Thyroid gland (tissue), 4 donors: ENCODE measurements at places on chromosomes 1 and 21. TPM values are rescaled to one million over a fixed set of nuclear protein-coding genes. Genes with fewer than 3 reads are reported as not detected.
A peak's percentile ranks its signal among the peaks of the same experiment; 100 is the strongest.

The KRTAP7-1 gene
- not detected for total RNA-seq

GRCh38 chr1:155105604-155106011 is 22.1 kb upstream of the EFNA1 start:
- H3K36me3 ChIP-seq, result no peaks in the 10 kb centered on the region
- no peaks in the 10 kb centered on the region for H3K4me1 ChIP-seq
- H3K27me3 ChIP-seq, result no peaks in the 10 kb centered on the region
- DNase-seq, result no peak
- no peak overlapping the region for H3K27ac ChIP-seq
- H3K4me3 ChIP-seq, result no peak overlapping the region

- DNase-seq, result no peak
- H3K27me3 ChIP-seq, result no peaks in the 10 kb centered on the region
- H3K4me1 ChIP-seq, result no peaks in the 10 kb centered on the region
- no peak overlapping the region for H3K4me3 ChIP-seq
Observed at GRCh38 chr21:45082736-45083135, 8.4 kb downstream of the ADARB1 start.

GRCh38 chr1:154784924-154785531 is 85.1 kb downstream of the KCNN3 start:
- H3K36me3 ChIP-seq, result no peaks in the 10 kb centered on the region
- DNase-seq, result peak; percentile 23
- no peak overlapping the region for H3K27ac ChIP-seq
- H3K27me3 ChIP-seq, result no peaks in the 10 kb centered on the region
- H3K4me3 ChIP-seq, result no peak overlapping the region
- H3K4me1 ChIP-seq, result no peaks in the 10 kb centered on the region

GRCh38 chr1:19597496-19598309 is 46.4 kb upstream of the NBL1 start:
- H3K27ac ChIP-seq, result peak overlapping the region; percentile 85
- H3K4me3 ChIP-seq, result peak overlapping the region; percentile 84
- no peaks in the 10 kb centered on the region for H3K27me3 ChIP-seq
- no peaks in the 10 kb centered on the region for H3K36me3 ChIP-seq

The CLCNKA gene
- 3.9 TPM for total RNA-seq

DNA sequence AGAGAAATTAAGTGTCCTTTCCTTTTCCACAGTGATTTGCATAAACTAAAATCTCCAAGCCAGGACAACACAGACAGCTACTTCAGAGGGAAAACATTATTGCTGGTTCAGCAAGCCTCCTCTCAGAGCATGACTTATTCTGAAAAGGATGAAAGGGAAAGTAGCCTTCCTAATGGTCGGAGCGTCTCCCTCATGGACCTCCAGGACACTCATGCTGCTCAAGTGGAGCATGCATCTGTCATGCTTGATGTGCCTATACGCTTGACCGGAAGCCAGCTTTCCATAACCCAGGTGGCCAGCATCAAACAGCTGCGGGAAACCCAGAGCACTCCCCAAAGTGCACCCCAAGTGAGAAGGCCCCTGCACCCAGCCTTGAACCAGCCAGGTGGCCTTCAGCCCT is 39.1 kb downstream of the CLEC20A start:
- DNase-seq, result no peak
- no peak overlapping the region for H3K27ac ChIP-seq
- no peak overlapping the region for H3K4me3 ChIP-seq
- no peaks in the 10 kb centered on the region for H3K27me3 ChIP-seq
- no peaks in the 10 kb centered on the region for H3K36me3 ChIP-seq
- no peaks in the 10 kb centered on the region for H3K4me1 ChIP-seq

GRCh38 chr1:44292651-44293050 is 62.4 kb downstream of the ERI3 start:
- H3K4me3 ChIP-seq, result no peak overlapping the region
- peaks cover 17% of the 10 kb centered on the region for H3K4me1 ChIP-seq
- H3K27ac ChIP-seq, result no peak overlapping the region
- peaks cover 3% of the 10 kb centered on the region for H3K36me3 ChIP-seq
- no peak for DNase-seq
- H3K27me3 ChIP-seq, result no peaks in the 10 kb centered on the region

The TSPEAR gene
- 0.27 TPM for total RNA-seq

- no peaks in the 10 kb centered on the region for H3K36me3 ChIP-seq
- no peak overlapping the region for H3K4me3 ChIP-seq
- no peak overlapping the region for H3K27ac ChIP-seq
- no peak for DNase-seq
Observed at GRCh38 chr1:193069748-193070385, 10.5 kb downstream of the RO60 start.

DNA sequence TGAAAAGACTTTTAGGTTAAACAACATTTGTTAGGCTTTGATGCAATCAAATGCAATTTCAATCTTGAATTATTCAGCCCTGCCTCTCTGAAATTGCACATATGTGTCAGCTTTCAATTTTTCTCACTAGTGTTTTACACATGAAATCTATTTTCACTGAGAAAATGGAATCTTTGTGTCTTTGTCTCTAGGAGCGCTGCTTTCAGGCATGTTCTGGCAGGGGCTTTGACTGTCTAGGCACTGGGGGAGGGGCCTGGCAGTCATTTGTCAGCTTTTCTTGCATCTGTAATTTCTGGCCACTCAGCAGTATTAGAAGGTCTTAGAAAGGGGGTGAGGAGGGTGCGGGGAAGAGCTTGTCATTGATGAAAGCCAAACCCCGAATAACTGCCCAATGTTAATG is 264.4 kb downstream of the PTPRC start:
- no peaks in the 10 kb centered on the region for H3K36me3 ChIP-seq
- H3K4me1 ChIP-seq, result peaks cover 3% of the 10 kb centered on the region
- H3K27me3 ChIP-seq, result no peaks in the 10 kb centered on the region
- H3K4me3 ChIP-seq, result no peak overlapping the region

DNA sequence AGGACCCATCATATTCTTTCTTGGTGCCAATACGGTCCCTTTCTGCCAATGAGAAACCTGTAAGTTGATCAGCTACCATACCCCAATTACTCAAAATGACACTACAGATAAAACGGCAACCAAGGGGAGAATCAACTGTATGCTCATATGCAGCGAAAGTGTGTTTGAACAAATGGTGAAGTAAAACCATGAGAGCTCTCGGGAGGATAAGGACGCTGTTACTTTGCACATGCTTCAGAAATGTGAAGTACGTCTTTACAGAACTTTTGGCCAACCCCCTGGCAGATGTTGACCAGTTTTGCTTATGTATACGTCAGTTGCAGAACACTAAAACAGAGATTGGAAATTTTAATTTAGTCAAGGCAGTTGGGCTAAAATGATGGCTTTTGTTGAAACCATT is 79.6 kb downstream of the PROX1 start:
- no peaks in the 10 kb centered on the region for H3K36me3 ChIP-seq
- H3K4me1 ChIP-seq, result no peaks in the 10 kb centered on the region
- no peaks in the 10 kb centered on the region for H3K27me3 ChIP-seq
- H3K27ac ChIP-seq, result no peak overlapping the region

DNA sequence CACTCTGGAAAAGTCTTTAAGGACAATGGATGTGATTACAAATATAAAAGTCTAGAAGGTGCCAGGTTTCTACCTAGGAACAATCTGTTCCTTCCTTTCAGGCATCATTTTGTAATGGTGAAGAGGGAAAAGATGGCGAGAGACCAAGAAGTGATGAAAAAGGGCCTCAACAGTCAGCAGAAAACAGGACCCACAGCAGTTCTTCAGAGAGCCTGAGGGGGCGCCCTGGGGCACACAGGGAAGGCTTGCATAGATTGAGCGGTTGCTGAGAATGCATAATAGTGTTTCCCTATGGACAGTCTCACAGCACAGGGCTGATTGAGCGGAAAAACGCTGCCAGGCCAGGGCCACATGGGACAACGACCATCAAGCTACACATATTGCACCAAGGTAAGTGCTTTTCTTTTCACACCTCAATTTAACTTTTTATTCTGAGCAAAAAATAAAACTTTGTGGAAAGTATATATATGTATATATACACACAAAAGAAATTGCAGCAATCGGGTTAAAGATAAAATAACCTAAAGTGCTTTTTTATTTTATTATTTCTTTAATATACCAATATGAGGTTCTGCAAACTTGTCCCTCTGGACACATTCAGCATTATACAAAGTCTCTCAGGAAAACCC is 3.1 kb upstream of the YRDC start:
- H3K4me3 ChIP-seq, result no peak overlapping the region
- H3K36me3 ChIP-seq, result peaks cover 1% of the 10 kb centered on the region
- no peak overlapping the region for H3K27ac ChIP-seq
- peaks cover 17% of the 10 kb centered on the region for H3K4me1 ChIP-seq

GRCh38 chr1:184418652-184419349 is 32.0 kb downstream of the C1orf21 start:
- no peaks in the 10 kb centered on the region for H3K36me3 ChIP-seq
- H3K4me1 ChIP-seq, result no peaks in the 10 kb centered on the region
- DNase-seq, result no peak
- no peaks in the 10 kb centered on the region for H3K27me3 ChIP-seq

The CELA3B gene
- total RNA-seq, result not detected

DNA sequence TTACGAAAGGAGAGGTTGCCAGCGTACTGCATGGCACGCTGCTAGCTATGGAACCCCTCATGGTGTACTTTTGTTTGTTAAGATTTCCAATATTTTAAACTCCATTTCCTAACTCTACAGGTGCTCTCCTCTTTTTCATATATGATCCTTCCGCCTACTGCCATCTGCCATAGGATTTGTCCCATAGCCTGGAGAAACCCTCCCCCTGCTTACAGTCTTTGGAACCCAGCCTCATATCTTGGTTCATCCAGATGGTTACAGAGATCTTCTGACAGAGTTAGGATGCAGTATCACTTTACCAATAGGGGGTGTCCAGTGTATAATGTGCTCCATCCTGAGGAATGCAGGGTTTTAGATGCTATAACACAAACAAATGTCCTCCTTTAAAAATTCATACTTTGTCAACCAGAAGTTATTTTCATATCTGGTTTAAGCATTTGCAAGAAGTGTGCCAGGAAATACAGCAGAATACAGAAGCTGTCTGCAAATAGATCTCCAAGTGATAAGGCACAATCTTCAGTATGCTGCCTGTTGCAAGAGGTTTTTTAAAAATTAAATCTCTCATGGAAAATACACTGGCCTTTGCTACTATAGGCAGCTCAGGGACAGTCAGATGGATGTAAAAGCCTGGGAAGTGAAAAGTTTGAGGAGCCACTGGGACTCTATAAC is 377.8 kb downstream of the KCNH1 start:
- no peak for DNase-seq
- H3K4me1 ChIP-seq, result no peaks in the 10 kb centered on the region
- H3K27me3 ChIP-seq, result no peaks in the 10 kb centered on the region
- no peak overlapping the region for H3K4me3 ChIP-seq
- H3K27ac ChIP-seq, result no peak overlapping the region

The TMPRSS2 gene
- 47.3 TPM for total RNA-seq

- DNase-seq, result no peak
- H3K4me1 ChIP-seq, result no peaks in the 10 kb centered on the region
- no peak overlapping the region for H3K4me3 ChIP-seq
- H3K27ac ChIP-seq, result no peak overlapping the region
- no peaks in the 10 kb centered on the region for H3K27me3 ChIP-seq
- H3K36me3 ChIP-seq, result no peaks in the 10 kb centered on the region
Observed at GRCh38 chr21:31354604-31355443, 10.8 kb upstream of the TIAM1 start.

DNA sequence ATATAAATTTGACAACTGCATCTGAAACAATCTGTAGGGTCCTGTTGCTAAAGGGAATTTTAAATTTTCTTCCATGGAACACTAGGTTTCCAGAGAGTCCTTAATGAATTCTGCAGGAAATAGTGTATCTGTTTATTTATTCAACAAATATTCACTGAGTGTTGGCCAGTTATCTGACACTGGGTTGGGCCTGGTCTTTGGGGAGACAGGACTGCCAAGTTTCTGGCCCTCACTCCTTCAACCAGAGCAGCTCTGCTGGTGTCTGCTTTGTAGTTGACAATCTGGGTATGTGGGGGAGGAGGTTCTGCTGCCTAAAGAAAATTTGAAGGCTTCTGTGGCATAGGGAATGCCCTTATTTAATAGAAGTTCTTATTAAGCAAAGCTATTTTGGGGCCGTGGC is 26.1 kb upstream of the HUNK start:
- no peaks in the 10 kb centered on the region for H3K36me3 ChIP-seq
- no peak overlapping the region for H3K4me3 ChIP-seq
- no peaks in the 10 kb centered on the region for H3K4me1 ChIP-seq
- no peaks in the 10 kb centered on the region for H3K27me3 ChIP-seq

- DNase-seq, result no peak
- no peaks in the 10 kb centered on the region for H3K27me3 ChIP-seq
- no peaks in the 10 kb centered on the region for H3K36me3 ChIP-seq
Observed at GRCh38 chr1:22428672-22429071, 23.0 kb upstream of the ZBTB40 start.

DNA sequence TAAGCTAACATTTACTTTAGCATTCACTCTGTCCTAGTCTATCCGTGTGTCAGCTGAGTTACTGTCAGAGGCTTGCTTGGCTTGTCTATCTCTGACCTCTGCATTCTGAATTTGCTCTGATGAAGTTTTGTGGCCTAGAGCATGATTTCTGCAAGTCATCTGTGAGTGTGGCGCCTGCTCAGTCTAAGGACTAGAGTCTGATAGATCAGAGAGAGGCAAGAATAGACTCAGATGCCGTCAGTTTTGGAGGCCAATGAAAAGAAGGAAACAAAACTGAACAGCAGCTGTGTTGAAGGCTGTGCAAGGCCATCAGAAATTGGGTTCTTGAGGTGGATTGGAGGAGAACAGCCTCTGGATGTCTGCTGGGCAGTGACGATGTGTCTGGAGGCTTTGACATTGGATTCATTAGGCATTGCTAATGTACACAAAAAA is 573.1 kb downstream of the USP25 start:
- H3K4me3 ChIP-seq, result no peak overlapping the region
- H3K27me3 ChIP-seq, result no peaks in the 10 kb centered on the region
- H3K27ac ChIP-seq, result peak overlapping the region; percentile 51
- peaks cover 8% of the 10 kb centered on the region for H3K4me1 ChIP-seq

GRCh38 chr1:95022644-95022926 is 50.2 kb downstream of the ALG14 start:
- no peak for DNase-seq
- H3K4me1 ChIP-seq, result peaks cover 24% of the 10 kb centered on the region
- H3K27ac ChIP-seq, result peak overlapping the region; percentile 77
- no peak overlapping the region for H3K4me3 ChIP-seq
- H3K27me3 ChIP-seq, result no peaks in the 10 kb centered on the region
- no peaks in the 10 kb centered on the region for H3K36me3 ChIP-seq

DNA sequence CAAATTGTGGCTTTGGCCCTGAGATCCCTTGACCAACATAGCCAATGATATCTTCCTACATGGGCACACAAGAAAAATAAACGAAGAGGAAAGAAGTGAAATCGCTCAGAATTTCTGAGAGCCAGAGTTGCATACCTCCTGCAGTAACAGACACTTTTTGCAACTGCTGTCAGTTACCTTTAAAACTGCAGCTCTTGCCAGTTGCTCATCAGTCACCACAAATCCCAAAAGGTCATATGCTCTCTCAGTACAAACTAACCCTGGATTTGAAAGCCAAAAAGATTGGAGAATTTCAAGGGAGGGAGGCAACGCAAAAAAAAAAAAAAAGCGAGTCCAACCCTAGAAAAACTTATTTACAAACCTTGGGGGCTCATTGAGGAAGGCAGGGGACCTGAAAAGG is 47.2 kb upstream of the DNAH14 start:
- no peak overlapping the region for H3K27ac ChIP-seq
- H3K4me3 ChIP-seq, result no peak overlapping the region
- no peak for DNase-seq
- peaks cover 3% of the 10 kb centered on the region for H3K4me1 ChIP-seq
